ENCODE measurements at places on chromosomes 13 and 19. TPM values are rescaled to one million over a fixed set of nuclear protein-coding genes. Genes with fewer than 3 reads are reported as not detected.

GRCh38 chr13:26446751-26447150 lies 110.7 kb upstream of the WASF3 start:
- DNase-seq = no peak

DNA sequence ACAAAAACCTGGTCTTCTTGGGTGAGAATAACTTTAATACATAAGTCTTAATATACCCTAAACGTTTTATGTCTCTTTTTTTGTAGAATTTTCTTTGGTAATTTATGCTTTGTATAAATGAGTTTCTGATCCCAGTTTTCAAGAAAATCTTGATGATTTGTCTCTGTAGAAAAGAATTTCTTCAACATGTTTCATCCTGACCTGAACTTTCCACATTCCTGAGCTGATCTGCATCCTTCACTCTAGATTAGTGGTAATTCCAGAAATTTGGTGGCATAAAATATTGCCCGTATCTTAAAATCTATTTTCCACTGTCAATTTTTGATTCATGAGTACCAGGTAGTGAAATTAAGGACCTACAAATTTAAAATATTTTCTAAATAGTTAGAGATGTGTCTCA lies 16.3 kb downstream of the ZNF714 start:
- no peak for DNase-seq

- peak; percentile 86 for DNase-seq
Observed at GRCh38 chr19:40464059-40465024, 1.2 kb downstream of the BLVRB start.

GRCh38 chr13:23469951-23470421 lies 36.5 kb upstream of the SACS start:
- DNase-seq = no peak

GRCh38 chr13:104592545-104593250 lies 1526.5 kb upstream of the SLC10A2 start:
- DNase-seq = no peak

TGFBR3L gene
- not detected for total RNA-seq

DNA sequence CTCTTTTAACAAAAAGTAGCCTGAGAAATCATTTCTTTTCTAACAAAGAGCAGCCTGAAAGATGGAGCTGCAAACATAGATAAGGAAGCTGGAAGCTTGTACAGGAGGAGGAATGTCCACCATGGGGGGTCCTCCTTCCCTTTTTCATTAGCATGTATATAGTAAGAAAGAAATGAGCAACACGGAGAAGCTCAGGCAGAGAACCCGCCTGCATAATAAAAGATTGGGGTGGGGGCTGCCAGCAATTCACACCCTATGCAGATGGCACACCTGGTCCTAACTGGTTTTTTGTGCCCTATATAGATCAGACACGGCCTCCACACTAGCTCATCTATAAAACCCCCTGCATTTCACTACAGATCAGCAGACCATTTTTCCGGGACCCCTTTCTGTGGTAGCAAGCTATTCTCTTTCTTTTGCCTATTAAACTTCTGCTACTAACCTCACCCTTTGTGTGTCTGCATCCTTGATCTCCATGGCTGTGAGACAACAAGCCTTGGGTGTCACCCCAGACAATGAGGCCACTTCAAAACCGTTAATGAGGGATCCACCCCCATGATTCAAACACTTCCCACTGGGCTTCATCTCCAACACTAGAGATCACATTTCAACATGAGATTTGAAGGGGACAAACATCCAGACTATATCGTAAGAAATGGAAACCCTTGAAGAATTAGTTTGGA lies 167.5 kb upstream of the FREM2 start:
- no peak for DNase-seq

DNA sequence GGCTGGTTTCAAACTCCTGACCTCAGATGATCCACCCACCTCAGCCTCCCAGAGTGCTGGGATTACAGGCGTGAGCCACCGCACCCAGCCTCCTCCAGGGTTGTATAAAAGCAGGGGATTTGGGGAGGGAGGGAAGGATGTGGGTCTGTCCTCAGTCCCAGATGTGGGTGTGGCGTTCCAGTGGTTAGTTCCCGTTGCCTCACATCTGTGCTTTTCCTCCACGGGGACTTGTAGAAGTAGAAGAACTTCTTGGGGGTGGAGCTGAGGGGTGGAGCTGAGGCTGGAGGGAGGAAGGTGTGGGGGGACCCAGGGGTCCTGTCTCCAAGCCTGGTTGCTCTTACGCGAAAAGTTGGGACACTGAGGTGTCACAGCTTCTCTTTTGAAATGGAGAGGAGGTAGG lies 514 bp upstream of the MCEMP1 start:
- peak; percentile 70 for DNase-seq

ZNF835 gene
- total RNA-seq = 3.5 TPM

DNA sequence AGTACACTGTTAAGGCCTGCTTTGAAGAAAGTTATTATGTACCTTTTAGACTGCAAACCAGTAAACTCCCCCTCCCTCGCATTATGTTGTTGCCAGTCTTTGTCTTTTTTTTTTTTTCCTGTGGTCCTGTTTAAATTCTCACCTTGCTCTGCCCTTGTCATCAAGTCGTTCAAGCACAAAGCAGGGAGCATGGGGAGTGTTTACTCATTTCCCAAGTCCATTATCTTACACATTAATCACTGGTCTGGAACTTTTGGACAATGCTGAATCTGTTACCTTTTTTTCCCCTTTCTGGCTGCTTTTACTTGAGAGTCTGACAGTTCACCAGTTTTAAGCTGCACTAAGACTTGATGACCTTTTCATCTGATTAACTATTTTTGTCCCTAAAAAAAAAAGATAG lies 108.2 kb downstream of the DACH1 start:
- no peak for DNase-seq

OSCAR gene
- total RNA-seq = 10.0 TPM

GRCh38 chr13:91493442-91493841 lies 95.0 kb downstream of the GPC5 start:
- DNase-seq = no peak

GRCh38 chr13:113864273-113864890 lies 506 bp upstream of the GAS6 start:
- no peak for DNase-seq

GRCh38 chr19:49338691-49339300 lies 3.6 kb downstream of the CD37 start:
- DNase-seq = peak; percentile 84

KLHL1 gene
- total RNA-seq = not detected

C19orf73 gene
- 1.4 TPM for total RNA-seq

DNA sequence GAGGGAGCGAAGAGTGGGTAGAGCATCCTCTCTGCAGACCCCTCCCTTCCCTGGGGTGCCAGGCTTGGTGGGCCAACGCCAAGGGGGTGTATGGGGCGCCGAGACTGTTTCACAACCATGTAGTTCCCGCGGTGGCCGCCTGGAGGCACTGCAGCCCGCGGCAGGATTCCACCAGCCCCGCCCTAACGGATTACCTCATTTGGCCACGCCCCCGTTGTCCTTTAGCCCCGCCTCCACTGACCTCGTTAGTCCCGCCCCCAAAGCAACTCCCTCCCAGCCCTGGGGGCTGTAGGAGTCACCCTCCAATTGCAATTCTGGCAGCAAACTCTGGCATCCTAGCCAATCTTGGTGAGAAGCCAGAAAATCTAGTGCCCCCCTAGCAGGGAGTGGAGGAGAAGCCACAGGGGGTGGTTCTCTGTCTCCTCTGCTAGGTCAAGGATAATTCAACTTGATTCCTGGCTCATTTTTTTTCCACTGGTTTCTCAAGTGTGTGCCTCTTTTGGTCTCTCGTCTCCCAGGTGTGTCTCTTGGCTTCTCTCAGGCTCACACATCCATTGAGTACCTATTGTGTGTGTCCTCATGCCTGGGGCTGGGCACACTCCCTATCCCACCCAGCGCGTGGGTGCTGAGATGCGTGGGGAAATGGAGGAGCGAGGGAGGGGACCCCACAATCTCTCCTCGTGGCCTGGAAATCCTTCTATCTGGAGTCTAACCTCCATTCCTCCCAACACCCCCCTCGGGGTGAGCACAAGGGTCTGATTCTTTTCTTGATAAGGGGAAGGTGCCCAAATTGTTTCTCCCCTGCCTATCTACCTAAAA lies 2.0 kb downstream of the OLFM2 start:
- peak; percentile 88 for DNase-seq

ICAM4 gene
- total RNA-seq = 1.2 TPM

GRCh38 chr13:35690581-35691207 lies 214.2 kb upstream of the MAB21L1 start:
- no peak for DNase-seq

ZNF560 gene
- not detected for total RNA-seq

SCN1B gene
- 16.7 TPM for total RNA-seq

RXFP2 gene
- not detected for total RNA-seq

DNA sequence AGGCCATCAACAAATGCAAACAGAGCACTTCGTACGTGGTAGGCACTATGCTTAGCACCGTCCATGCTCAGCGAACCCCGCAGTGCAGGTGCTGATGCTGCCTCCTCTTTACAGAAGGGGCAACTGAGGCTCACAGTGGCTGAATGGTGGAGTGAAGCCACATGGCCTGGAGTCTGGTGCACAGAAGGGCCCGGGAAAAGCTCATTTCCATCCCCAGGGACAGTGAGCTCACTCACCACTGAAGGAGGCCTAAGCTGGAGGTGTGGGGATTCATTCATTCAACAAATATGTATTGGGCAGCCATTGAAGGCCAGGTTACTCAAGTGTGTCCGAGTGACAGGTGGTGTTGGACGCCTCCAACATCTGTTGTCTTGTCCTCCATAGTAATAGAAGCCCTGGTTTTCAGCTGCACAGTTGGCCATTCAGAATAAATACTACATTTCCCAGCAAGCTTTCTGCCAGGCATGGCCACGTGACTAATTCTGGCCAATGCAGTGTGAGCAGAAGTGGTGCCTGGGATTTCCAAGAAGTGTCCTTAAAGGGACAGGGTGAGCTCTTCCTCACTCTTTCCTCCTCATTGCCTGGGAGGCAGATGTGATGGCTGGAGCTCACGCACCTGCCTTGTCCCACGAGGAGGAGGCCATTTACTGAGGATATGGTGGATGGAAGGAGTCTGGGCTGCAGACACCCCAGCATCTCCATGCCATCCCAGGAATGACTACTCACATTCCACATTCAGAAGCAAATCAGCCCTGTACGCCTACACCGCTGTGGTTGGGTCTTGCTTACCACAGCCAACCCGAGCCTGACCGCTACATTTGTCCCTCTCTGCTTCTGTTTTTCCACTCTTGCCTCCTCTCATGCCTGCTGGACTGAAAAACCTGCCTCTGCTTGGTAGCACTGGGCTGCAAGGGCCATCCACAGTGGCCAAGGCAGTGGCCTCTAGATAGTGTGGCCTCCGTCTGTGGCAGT lies 2.3 kb upstream of the ZNRF4 start:
- DNase-seq = no peak

PGLYRP2 gene
- total RNA-seq = 0.16 TPM

- no peak for DNase-seq
Observed at GRCh38 chr13:104837756-104838155, 1697.7 kb downstream of the EFNB2 start.

DNA sequence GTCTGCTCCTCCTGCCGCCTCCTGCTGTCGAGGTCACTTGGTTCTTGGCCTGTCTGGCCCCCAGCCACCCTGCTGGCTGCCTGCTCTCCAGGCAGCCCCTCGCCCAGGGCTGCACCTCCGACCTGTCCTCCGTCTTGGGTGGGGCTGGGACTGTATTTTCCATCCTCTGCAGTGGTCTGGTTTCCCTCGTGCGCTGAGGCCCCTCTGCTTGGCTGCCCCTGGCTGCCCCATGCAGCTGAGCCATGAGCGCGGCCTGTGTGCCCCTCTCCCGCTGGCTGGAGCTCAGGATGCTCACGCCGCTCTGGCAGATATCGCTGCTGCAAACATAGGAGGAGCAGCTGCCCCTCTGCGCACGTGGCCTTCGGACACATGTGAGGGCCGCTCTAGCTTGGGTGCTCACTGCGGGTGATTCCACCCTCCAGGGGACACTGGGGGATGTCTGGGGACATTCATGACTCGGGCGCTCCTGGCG lies 14.0 kb downstream of the UHRF1 start:
- no peak for DNase-seq

POU2F2 gene
- total RNA-seq = 34.7 TPM

- no peak for DNase-seq
Observed at GRCh38 chr13:100951016-100951415, 276.4 kb upstream of the TMTC4 start.

COL4A2 gene
- 311 TPM for total RNA-seq

- no peak for DNase-seq
Observed at GRCh38 chr13:98981369-98982080, 3.7 kb upstream of the DOCK9 start.

GRCh38 chr19:34731019-34731829 lies 2.8 kb upstream of the ZNF181 start:
- DNase-seq = no peak

DNA sequence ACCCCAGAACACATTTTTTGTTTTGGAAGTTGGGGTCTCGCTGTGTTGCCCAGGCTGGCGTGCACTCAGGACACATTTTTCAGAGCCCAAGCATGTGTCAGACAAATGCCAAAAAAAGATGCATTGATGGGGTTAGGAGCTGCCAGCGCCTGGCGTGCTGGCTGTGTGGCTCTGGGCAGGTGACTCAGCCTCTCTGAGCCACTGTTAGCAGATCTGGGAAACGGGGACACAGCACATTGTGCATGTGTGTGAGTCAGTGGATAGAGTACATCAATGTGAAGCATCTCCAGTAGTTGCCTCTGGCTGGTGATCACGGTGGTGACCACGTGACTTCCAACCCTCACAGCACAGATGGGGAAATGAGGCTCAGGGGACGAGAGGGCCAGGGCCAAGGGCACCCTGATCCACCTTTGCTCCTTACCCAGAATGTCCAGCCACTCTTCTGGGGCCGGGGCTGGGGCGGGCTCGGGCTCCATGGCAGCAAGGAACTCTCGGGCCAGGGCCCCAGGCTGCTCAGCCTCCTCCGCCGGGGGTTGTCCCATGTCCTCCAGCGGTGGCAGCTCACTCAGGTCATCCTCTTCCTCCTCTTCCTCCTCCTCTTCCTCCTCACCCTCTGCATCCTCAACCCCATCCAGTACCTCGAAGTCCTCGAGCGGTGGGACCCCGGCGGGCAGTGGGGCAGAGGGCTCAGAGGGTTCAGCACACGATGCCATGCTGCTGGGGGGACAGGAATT lies 1.9 kb downstream of the FKBP8 start:
- no peak for DNase-seq

DNA sequence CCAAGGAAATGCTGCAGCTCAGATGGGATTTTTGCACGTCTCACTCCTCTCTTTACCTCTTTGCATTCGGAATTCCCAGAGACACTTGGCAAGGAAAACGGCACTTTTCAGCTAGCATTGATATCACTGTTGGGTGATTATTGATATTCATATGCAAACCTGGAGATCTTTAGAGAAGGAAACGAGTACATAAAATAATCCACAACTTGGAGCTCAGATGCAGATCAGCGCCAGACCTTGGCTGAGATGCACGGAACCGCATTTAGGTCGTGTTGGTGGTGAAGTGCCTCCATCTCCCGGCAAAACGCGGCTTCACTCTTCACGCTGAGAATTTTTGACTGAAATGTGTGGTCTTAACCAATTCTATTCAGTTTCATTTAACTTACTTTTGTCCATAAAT lies 77.2 kb upstream of the ARHGEF7 start:
- DNase-seq = no peak

GRCh38 chr19:15466851-15467733 lies 2.7 kb upstream of the RASAL3 start:
- DNase-seq = peak; percentile 67

DCT gene
- total RNA-seq = 0.21 TPM

Data from spleen (tissue), 13 donors.